SW 1271 (cell line): ENCODE measurements at places on chromosomes 16 and 17.

DNA sequence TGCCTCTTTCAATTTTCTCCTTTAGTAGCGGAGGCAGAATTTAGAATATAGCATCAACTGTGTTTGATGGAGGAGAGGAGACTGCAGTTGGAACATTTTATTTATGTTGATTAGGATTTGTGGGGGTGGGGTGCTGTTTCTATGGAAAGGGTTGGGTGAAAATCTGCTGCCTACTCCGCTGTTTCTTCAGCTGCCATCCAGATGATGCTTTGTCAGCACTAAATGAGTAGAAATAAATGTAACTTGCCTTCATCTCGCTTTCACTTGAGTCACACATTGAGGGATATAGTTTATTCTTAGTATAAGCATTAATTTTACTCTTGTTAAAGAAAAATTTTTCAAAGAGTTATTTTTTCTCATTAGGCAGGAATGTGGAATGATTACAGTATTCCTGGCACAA is 42.1 kb downstream of the ABHD15 start:
- DNase-seq, result no peak

- no peak for DNase-seq
Observed at GRCh38 chr17:2916461-2916860, 120.2 kb downstream of the RAP1GAP2 start.

DNA sequence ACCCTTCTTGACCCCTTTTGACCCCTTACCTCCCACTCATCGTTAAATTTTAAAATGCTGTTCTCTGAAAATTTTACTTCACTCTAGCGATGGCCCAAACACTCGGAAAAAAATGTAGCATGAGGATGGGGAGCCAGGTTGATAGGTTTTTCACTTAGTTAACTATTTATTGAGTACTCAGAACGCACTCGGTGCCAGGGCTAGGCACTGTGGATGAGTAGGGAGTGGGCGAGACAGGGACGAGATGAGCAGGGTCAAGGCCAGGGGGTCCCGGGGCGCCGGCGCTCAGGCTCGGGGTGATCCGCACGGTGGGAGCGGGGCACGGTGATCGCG is 392 bp downstream of the ZSCAN32 start:
- DNase-seq, result no peak

GRCh38 chr16:23469814-23470213 is 16.8 kb upstream of the COG7 start:
- DNase-seq, result no peak

DNA sequence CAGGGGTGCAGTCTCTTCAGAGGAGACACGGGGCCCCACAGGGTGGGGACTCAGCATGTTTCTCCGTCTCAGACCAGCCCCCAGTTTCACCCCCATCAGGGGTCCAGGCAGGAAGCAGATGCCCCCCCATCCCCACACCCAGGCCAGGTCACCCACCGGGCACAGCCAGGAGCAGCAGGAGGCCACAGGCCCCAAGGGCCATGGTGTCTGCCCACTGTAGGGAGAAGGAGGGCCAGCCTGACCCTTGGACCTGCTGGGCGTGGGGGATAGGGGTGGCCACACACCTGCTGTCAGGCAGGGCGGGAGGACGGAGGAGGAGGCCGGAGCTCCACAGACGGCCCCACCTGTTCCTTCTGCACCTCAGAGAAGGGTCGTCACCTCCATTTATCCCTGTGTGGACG is at the start of gene TPSG1:
TSS of gene TPSG1 (minus strand) at position 218 of the 401 bp plus-strand sequence. CDS start at position 202, 16 bp downstream.
- no peak for DNase-seq

GRCh38 chr17:39928858-39929645 is 1.5 kb downstream of the LRRC3C start:
- DNase-seq, result peak; percentile 66
